ENCODE measurements at places on chromosomes 4 and X. TPM values are rescaled to one million over a fixed set of nuclear protein-coding genes. Genes with fewer than 3 reads are reported as not detected.

- DNase-seq: no peak
Observed at GRCh38 chrX:41822892-41823291, 98.9 kb downstream of the GPR82 start.

- DNase-seq: peak; percentile 26
Observed at GRCh38 chr4:75916091-75916661, 13.9 kb upstream of the PPEF2 start.

DNA sequence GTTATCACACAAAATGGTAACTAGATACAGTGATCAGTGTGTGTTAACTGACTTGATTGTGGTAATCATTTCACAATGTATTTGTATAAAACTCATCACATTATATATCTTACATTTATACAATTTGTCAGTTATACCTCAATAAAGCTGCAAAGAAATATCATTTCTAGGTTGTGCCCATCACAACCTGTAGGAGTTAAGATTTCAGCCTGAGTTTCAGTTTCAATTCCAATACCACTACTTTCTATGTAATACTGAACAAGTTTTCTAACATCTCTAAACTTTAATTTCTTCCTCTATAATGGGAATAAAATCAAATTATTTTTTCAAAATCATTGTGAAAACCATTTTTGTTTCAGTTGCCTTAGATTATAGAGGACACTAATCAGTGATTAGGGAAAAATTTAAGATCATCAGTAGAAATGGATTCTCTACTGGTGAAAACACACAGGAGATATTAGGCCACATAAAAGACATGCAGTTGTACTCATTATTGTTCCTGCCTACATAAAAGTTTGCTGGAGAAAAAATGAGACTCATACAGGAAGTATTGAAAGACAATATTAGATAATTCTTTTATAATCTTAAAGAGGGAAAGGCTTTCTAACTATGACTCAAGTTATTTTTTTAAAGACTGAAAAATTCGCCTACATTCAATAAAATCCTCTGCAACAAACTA lies 18.4 kb upstream of the TBC1D1 start:
- DNase-seq: no peak

- DNase-seq: no peak
Observed at GRCh38 chr4:67393699-67394281, 151.5 kb downstream of the CENPC start.

GPR82 gene
- total RNA-seq: not detected

NAP1L3 gene
- not detected for total RNA-seq

FRG2 gene
- not detected for total RNA-seq

GRCh38 chrX:152165033-152165743 lies 26.8 kb upstream of the MAGEA10 start:
- no peak for DNase-seq

GRCh38 chr4:71231129-71232055 lies 107.4 kb upstream of the SLC4A4 start:
- DNase-seq: peak; percentile 81

TCEAL2 gene
- 3.2 TPM for total RNA-seq

DNA sequence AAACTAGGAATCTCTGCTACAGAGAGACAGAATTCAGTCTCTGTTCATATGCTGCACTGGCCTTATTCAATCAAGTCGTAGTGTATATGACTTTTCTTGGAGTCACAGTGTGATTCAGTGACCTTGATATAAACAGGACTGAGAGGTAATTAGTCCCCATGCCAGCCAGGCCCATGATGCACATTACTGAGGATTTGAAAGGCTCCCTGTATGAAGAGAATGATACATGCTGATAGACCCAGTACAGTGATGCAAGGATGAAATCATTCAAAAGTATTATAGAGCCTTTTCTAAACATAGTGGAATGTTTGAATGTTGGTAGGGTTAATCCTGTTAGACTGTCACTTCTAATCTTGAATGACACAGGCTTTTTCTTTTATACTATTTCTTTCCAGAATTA lies 34.1 kb downstream of the ANXA3 start:
- no peak for DNase-seq

GRCh38 chr4:152935143-152935542 lies 980 bp upstream of the FHDC1 start:
- peak; percentile 66 for DNase-seq

DNA sequence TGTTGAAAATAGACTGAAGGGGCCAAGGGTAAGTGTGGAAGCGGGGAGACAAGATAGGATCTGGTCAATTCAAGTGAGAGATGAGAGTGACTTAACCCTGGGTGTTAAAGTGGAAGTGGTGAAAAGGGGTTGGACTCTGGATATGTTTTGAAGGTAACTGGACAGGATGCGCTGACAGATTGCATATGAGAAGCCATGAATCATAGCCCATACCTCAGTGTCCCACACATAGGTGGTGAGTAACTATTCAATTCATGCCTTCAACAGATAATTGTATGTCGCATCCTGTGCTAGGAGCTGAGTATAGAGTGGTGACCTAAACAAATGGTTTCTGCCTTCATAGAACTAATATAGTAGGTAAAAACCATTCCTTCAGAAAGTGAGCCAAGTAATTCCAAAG lies 76.7 kb downstream of the KLHL34 start:
- DNase-seq: no peak

GRCh38 chrX:138008281-138008680 lies 442.4 kb downstream of the ZIC3 start:
- DNase-seq: no peak

PHOX2B gene
- total RNA-seq: 0.27 TPM

GRCh38 chrX:1196436-1196835 lies 16.0 kb downstream of the CRLF2 start:
- no peak for DNase-seq

PRDM5 gene
- total RNA-seq: 6.4 TPM

GRCh38 chr4:182869697-182870096 lies 47.5 kb downstream of the DCTD start:
- DNase-seq: no peak

ZNF518B gene
- total RNA-seq: 23.5 TPM

- DNase-seq: no peak
Observed at GRCh38 chr4:182454440-182455013, 211.3 kb downstream of the TENM3 start.

DNA sequence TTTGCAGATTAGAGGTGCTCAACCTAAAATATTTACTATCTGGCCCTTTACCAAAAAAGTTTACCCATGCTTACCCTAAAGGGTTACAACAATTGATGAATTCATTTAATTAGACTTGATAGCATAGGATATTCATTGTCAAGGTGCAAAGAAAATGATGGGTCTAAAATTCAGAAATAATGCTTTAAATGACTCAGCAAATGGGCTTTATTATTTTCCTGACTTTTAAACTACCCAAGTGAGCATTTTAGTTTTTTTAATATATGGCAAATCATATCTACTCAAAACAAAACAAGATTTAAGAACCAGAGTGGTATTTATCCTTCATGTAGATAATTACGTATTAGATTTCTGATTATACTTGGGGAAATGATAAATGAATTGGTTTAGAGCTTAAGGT lies 235.8 kb downstream of the DCLK2 start:
- no peak for DNase-seq

- DNase-seq: no peak
Observed at GRCh38 chr4:112847781-112848180, 201.7 kb upstream of the ANK2 start.

- no peak for DNase-seq
Observed at GRCh38 chr4:41815473-41815872, 66.9 kb upstream of the PHOX2B start.

DNA sequence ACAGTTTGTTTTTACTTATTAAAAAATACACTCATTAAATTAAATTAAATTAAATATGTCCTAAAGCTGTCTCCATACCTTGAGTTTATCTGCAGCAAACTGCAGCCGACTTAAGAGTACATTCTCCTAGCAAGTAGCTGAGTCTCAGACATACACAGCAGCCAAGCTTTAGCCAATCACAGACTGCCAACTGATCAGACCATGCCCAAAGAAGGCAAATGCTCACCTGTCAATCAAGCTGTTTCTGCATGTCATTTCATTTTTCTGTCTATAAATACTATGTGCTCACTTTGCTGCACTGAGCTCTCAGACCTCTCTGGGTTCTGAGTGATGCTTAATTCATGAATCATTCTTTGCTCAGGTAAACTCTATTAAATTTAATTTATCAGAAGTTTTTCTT lies 280.9 kb upstream of the EPHA5 start:
- no peak for DNase-seq

GAGE1 gene
- total RNA-seq: not detected

GRCh38 chr4:11620861-11621260 lies 192.2 kb upstream of the HS3ST1 start:
- no peak for DNase-seq

GRCh38 chrX:78024349-78025059 lies 55.1 kb upstream of the PGAM4 start:
- DNase-seq: peak; percentile 69

SLIT2 gene
- total RNA-seq: 6.0 TPM

- DNase-seq: no peak
Observed at GRCh38 chrX:33133320-33133719, 78.0 kb downstream of the DMD start.
